ENCODE measurements at places on chromosomes 3 and 15.
A peak's percentile ranks its signal among the peaks of the same experiment; 100 is the strongest.

- no peak for DNase-seq
These were observed at the start of gene EBLN2 for GRCh38 chr3:73061416-73061815. Gene EBLN2, plus strand, starts transcription at chr3:73061659. Its CDS starts 423 bp downstream, at chr3:73062082.

- no peak for DNase-seq
These were observed 280.7 kb upstream of the ARHGEF26 start for GRCh38 chr3:153840487-153840886.

DNA sequence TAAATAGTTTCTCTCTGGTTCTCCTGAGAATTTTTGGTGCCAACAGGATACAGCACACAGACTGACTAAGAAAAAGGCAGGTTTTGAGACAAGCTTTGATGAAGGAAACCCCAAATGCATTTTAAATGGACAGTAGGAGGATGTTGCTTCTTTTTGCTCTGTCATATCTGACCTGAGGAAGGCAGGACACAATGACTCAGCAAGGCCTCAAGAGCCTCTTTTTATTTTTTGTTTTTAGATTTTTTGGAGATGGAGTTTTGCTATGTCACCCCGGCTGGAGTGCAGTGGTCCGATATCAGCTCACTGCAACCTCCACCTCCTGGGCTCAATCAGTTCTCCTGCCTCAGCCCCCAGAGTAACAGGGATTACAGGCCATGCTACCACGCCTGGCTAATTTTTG, 16.9 kb upstream of the KNG1 start:
- no peak for DNase-seq

DNA sequence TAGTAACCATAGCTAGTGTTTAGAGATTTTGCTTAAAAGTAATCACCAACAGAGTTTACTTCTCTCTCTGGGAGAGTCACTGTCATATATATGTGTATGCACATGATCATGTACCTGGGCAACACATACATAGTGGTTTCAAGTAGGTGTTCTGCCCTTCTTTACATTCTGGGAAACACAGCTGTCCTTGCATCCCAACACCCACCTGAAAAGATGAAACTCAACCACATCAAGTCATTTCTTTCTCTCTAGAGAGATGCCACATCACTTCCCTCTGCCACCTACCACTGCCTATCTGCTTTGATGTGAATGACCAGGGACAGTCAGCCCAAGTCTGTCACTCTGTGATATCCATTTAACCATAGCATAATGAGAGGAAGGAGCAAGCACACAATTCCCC, 155.8 kb upstream of the GADL1 start:
- DNase-seq, result no peak

DNA sequence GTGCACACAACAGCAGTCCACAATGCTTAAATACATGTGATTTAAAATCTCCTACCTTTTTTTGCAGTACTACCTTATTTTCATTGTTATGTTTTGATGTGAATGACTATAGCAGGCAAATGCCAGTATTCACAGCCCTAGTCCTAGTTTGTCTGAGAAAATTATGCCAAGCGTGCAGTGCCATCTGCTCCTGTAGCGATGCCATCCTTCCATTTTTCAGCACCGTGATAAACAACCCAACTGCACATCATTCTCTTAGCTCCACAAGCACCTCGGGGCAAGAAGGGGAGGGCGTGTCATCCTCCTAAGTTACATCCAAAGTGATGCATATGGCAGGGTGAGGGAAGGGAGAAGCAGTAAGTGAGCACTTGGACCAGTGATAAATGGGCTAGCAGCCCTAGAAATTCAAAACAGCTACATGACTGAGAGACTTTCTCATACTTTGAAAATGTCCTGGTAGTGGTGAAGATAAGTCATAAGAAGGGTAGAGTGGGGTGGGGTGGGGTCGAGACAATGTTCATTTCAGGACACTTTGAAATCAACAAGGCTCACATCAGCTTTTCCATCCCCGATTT, 198.8 kb downstream of the LSAMP start:
- no peak for DNase-seq

DNA sequence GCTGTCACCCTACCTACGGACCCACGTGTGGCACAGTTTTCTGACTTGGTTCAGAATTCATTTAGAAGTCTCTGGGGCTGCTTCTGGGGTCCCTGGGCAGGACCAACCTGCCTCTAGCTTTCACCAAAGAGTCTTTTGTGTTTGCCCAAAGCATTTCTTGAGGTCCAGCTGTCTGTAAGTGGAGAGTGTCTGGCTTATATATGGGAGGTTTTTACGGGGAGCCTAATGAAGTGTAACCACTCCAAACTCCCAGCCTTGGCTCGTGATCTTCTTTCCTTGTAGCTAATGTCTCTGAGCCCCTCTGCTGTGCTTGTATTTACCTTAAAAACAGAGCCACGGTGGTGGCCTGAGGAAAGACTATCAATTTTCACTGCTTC, 109.0 kb upstream of the CTDSPL start:
- no peak for DNase-seq

GRCh38 chr15:59918994-59919951, 84.8 kb upstream of the FOXB1 start:
- peak; percentile 27 for DNase-seq

GRCh38 chr15:62094388-62094787, 27.6 kb downstream of the C2CD4A start:
- no peak for DNase-seq

GRCh38 chr3:20095470-20095869, 55.2 kb downstream of the KAT2B start:
- no peak for DNase-seq

GRCh38 chr15:70035051-70035718, 62.5 kb downstream of the TLE3 start:
- no peak for DNase-seq

- DNase-seq, result no peak
These were observed 462.1 kb downstream of the MFSD1 start for GRCh38 chr3:159263750-159264553.

DNA sequence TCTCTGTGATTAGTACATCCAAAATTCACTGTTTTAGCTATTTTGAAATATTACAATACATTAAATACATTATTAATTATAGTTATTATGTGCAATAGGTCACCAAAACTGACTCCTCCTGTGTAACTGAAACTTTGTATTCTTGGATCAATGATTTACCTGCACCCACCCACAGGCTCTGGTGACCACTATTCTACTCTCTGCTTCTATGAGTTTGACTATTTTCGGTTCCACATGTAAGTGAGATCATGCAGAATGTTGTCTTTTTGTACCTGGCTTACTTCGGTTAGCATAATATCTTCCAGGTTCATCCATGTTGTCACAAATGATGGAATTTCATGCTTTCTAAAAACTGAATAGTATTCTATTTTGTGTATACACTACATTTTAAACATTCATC, 43.8 kb downstream of the SLC2A2 start:
- DNase-seq, result no peak

DNA sequence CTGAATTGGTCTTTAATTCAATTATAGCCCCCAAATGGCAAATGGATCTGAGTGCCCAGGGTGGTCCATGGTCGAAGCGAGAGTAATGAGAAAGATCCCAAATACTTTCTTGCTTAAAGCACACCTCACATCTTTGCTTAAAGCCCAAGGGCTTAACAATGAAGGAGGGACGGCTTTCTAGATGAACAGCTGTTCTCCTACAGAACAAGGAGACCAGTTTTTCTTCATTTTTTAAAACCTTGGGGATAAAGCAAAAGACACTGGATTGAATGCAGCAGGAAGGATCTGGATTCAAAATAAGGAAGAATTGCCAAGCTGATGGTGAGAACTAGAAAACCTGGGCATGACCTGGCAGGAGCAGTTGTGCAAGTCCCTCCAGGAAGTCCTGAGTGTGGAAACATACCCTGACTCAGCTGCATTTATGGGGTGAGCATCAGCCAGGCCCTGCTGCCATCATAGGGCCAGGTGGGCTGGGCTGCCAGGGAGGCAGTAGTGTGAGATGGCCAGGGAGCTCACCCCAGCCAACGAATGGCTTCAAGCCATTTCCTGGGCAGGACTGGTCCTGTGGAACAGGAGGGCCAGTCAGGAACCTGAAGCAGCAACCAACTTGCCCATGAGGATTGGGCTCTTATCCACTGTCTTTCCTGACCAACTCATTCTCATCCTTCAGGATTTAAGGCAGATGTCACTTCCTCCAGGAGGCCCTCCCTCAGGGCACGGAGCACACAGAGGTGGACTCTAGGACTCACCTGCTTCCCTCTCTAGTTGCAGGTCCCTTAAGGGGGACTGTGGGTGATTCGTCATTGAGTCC, 18.4 kb upstream of the RHCG start:
- no peak for DNase-seq

- no peak for DNase-seq
These were observed 16.0 kb downstream of the NR1D2 start for GRCh38 chr3:23961066-23961465.

GRCh38 chr3:31240874-31241273, 291.9 kb upstream of the STT3B start:
- DNase-seq, result no peak

GRCh38 chr3:60403866-60404265, 847.4 kb downstream of the FHIT start:
- no peak for DNase-seq

GRCh38 chr15:77688266-77688665, 55.6 kb upstream of the LINGO1 start:
- no peak for DNase-seq

DNA sequence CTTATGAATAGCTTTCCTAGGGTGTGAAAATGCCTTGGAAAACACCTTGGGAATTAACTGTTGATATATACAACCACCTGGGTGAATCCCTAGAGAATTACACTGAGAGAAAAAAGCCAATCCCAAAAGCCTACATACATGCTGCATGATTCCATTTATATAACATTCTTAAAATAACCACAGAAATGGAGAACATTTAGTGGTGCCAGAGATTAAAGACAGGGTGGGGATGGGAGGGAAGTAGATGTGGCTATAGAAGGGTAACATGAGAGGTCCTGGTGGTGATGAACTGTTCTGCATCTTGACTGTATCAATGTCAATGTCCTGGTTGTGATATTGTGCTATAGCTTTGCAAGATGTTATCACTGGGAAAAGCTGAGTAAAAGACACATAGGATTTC, 291.0 kb downstream of the CLSTN2 start:
- no peak for DNase-seq

GRCh38 chr3:127671523-127672428, 976 bp upstream of the ABTB1 start:
- no peak for DNase-seq

DNA sequence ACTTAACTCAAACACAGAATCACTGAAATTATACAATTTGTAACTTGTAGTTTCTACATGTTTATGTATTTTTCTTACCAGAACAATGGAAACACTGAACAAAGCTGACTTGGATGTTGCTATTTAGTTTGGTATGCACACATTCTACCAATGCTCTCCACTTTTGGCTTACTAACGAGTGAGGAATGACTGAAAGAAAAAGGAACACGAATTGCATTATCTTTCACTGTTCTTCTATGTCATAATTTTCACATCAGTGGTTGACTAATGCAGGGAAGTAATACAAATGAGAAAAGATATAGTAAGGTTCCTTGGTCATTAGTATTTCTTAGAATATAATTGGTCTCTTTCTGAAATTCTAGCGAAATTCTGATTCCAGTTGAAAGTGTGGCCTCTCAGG, 9.8 kb upstream of the CNTN3 start:
- no peak for DNase-seq

- DNase-seq, result no peak
These were observed 21.7 kb downstream of the MTMR10 start for GRCh38 chr15:30969724-30970123.

GRCh38 chr15:52975941-52976449, 185.9 kb upstream of the ONECUT1 start:
- DNase-seq, result no peak

DNA sequence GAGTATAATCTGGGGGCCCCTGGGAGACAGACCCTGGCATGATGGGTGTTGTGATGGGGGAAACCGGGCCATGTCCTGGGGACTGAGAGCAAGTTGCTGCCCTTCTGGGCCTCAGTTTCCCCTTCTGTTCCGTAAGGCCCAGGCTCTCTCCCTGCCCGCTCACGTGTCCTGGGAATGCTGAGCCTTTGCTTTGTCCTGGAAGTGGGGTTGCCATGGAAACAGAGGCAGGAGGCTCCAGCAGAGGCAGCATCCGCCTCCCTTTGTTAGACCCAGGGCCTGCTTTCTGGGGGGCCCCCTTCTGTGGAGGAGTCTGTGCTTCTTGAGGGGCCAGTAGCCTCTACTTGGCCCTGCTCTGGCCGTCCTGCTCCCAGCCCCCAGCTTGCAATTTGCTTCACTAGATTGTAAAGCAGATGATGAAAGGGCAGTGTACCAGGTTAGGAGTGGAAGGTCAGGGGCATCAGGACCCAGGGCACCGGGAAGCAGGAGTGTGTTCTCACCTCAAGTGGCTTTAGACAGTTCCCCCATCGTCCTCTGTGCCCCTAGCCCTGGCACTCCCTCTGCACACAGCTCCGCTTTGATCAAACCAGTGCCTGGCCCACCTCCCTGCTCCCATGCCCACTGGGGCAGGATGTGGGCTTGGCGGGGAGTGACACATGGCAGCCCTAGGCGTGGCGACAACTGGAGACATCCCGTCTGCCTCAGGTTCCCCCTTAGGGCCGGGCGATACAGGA, 105.6 kb downstream of the FBLN2 start:
- DNase-seq, result no peak

- no peak for DNase-seq
These were observed 196.5 kb downstream of the ZMAT3 start for GRCh38 chr3:178875157-178875556.

DNA sequence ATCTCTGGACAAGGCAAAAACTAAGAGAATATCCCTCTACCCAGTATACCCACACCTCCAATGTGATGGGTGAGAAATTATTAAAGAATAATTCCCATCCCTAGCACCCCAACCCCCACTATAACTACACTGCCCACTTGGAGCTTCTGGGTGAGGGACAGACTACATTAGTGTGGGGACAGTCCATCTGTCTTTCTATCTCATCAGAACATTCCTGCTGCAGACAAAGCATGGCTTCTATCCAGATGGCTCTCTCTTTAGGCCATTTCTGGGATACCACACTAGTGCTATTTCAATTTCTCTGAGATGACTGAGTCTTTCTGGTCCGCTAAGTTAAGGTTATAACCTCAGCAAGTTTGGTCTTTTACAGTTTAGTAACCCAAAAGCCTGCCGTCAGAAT, 6.6 kb downstream of the CSNK1G1 start:
- no peak for DNase-seq

GRCh38 chr15:62228604-62229003, 63.5 kb upstream of the C2CD4B start:
- DNase-seq, result no peak

Measured in activated CD4-positive, alpha-beta T cell treated with anti-CD3 and anti-CD28 coated beads for 24 hours (primary cell).